ENCODE measurements at places on chromosomes 12 and 14. TPM values are rescaled to one million over a fixed set of nuclear protein-coding genes. Genes with fewer than 3 reads are reported as not detected.

TAS2R10 gene
- not detected for total RNA-seq

RNASE3 gene
- not detected for total RNA-seq

- no peak for DNase-seq
These were observed 49.0 kb downstream of the TBC1D15 start for GRCh38 chr12:71888521-71888920.

GRCh38 chr14:55873169-55873568 is 245.0 kb upstream of the PELI2 start:
- DNase-seq = no peak

DNA sequence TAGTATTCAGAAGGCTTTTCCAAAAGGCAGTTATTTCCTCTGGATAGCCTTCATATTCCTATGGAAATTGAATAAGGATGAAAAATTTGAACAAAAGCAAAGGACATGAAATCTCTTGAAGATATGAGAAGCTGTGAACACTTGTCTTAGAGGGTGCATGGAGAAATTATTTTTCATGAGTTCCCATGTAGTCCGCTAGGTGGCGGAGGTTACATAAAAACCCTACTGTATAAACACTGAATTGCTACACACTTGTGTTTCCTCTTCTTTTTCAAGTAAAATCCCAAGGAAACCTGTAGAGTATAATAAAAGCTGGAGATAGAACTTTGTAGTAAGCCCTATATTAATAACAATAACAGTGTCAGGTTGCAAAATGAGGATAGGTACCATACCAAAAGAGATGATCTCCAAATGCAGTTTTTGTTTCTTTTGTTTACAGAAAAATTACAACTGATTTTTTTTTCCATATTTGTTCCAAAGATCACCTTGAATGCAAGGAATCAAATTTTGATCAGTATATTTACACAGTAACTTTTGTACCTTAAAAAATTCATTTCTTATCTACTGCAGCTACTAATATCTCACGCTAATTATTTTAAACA is 37.8 kb upstream of the OR4E1 start:
- DNase-seq = no peak

DNA sequence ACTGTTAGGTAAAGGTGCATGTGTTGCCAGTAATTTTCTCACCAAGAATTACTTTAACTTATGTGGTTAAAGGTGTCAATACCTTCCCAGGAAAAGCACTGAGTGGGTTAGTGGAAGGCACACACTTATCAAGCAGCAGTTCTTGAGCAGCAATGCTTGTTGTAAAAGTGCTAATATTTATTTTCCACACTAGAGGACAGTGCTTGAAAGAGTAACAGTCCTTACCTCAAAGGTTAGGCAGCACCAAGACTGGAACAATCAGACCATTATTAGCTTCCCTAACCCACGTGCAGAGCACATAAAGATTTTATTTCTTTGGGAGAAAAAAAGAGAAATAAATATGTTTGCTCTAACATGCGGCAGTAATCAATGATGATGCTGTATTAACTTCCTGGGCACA is 48.8 kb upstream of the KRR1 start:
- DNase-seq = no peak

DNA sequence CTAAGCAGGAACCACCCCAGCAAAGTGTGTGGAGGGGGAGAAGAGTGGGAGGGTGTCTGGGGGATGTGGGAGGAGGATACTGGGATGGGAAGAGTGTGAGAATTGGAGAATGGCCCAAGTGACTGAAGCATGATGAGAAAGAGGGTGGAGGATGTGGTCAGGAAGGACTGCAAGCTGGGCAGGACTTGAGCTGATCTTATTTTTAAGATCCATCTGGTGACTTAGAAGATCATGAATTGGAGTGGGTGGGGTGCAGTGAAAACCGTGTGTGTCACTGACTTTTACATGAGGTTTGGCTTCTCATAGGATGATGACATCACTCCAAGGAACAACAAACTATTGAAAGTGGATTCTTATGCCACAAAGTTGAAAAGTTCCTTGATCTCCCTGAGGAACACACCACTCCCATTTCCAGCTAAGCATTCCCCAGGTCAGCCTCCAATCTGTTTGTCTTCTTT is 287.5 kb downstream of the GALC start:
- no peak for DNase-seq

- DNase-seq = no peak
These were observed 347.9 kb downstream of the BCAT1 start for GRCh38 chr12:24600996-24601395.

- no peak for DNase-seq
These were observed 36.0 kb downstream of the PUS7L start for GRCh38 chr12:43722621-43723020.

GRCh38 chr12:79360936-79361335 is 329.8 kb downstream of the PAWR start:
- no peak for DNase-seq
